ENCODE measurements at places on chromosomes 5 and 9.

- H3K4me3 ChIP-seq, result no peak overlapping the region
- no peak overlapping the region for H3K27ac ChIP-seq
- no peak for DNase-seq
These were observed 2002.9 kb upstream of the NUDT12 start for GRCh38 chr5:105565531-105565930.

DNA sequence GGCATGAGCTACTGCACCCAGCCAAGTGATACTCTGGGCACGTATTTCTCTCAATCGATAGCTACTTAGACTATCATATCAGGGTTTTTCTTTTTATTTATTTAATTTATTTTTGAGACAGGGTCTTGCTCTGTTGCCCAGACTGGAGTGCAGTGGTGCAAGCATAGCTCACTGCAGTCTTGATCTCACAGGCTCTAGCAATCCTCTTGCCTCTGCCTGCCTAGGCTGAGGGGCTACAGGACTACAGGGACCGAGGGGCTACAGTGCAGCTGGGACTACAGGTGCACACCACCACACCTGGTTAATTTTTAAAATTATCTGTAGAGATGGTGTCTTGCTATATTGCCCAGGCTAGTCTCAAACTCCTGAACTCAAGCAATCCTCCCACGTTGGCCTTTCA is 20.3 kb upstream of the ANKHD1 start:
- no peak for DNase-seq
- no peaks in the 10 kb centered on the region for H3K27me3 ChIP-seq
- H3K36me3 ChIP-seq, result no peaks in the 10 kb centered on the region
- no peaks in the 10 kb centered on the region for H3K4me1 ChIP-seq
- H3K27ac ChIP-seq, result no peak overlapping the region

DNA sequence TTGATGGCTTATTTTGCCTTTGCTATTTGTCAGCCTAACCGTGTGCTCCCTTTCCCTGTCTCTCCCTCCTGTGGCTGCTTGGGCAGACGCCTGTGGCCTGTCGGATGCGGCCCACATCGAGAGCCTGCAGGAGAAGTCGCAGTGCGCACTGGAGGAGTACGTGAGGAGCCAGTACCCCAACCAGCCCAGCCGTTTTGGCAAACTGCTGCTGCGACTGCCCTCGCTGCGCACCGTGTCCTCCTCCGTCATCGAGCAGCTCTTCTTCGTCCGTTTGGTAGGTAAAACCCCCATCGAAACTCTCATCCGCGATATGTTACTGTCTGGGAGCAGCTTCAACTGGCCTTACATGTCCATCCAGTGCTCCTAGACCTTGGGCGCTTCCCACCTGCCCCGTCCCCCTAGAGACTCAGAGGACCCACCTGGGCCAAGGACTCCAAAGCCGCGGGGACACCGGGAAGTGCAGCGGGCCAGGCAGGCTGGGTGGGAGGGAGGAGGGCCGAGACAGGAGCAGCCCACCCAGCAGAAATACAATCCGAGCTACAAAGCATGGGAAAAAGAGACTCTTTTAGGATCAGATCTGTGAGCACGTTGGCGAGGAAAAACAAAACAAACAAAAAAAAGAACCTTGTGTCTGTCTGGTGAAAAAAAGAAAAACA is 10.6 kb downstream of the NR2F1 start:
- H3K27me3 ChIP-seq, result peaks cover 69% of the 10 kb centered on the region
- H3K4me1 ChIP-seq, result peaks cover 5% of the 10 kb centered on the region
- H3K4me3 ChIP-seq, result no peak overlapping the region
- no peak overlapping the region for H3K27ac ChIP-seq

- H3K4me3 ChIP-seq, result no peak overlapping the region
- H3K4me1 ChIP-seq, result peaks cover 37% of the 10 kb centered on the region
- H3K36me3 ChIP-seq, result peaks cover 50% of the 10 kb centered on the region
- no peak overlapping the region for H3K27ac ChIP-seq
These were observed 80.6 kb downstream of the CEMIP2 start for GRCh38 chr9:71687676-71688075.

DNA sequence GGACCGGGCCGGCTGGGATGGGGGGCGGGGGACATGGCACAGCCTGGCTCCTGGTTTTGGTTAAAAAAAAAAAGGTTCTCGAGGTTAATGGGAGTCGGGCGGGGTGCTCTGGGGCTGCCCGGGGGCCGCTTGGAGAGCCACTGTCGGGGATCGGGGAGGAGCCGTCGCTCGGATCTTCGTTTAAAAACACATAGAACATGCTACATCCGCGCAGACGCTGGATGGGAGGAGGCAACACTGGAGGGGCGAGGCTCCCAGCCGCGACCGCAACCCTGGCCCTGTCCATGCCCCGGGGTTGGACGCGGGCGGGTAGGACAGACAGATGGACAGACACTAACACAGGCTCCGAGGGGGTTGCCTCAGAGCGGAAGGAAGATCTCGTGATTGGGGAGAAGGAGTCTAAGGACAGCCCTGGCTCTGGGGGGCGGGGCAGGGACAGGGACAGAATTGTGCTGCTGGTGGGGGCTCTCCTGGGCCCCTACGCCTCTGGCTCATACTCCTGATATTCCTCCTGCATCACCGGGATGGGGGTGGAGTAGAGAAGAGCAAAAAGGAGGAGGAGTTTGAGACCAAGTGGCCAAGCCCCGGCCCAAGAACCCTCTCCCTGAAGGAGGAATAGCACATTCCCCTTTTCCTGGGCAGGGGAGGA is 9.9 kb downstream of the SNCB start:
- no peak overlapping the region for H3K27ac ChIP-seq
- peaks cover 9% of the 10 kb centered on the region for H3K4me1 ChIP-seq
- no peak for DNase-seq
- no peaks in the 10 kb centered on the region for H3K36me3 ChIP-seq
- peaks cover 55% of the 10 kb centered on the region for H3K27me3 ChIP-seq
- peak overlapping the region; percentile 71 for H3K4me3 ChIP-seq

DNA sequence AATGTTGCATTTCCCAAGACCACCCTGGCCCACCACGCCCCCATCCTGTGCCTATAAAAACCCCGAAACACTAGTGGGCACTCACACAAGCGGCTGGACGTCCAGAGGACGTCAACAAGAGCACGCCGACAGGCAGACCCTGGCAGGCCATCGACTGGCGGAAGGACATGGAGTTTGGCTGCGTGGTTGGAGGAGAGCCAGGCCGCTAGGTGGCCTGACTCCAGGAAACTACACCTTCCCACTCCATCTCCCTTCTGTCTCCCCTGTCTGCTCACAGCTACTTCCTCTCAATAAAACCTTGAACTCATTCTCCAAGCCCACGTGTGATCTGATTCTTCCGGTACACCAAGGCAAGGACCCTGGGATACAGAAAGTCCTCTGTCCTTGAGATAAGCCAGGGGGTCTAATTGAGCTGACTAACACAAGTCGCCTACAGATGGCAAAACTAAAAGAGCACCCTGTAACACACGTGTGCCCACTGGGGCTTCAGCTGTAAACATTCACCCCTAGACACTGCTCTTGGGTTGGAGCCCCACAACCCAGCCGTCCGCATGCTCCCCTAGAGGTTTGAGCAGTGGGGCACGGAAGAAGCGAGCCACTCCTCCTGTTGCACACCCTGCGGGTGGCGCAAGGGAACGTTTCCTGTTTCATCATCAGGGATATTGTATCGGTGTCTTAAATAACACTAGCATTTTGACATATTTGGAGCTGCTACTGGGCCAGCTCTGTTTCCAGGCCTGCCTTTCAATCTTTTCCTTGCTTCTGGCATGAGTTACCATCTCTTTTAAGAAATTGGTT is 54.5 kb upstream of the TAF11L2 start:
- no peaks in the 10 kb centered on the region for H3K27me3 ChIP-seq
- DNase-seq, result no peak
- H3K4me3 ChIP-seq, result no peak overlapping the region
- no peaks in the 10 kb centered on the region for H3K4me1 ChIP-seq
- no peak overlapping the region for H3K27ac ChIP-seq
- H3K36me3 ChIP-seq, result no peaks in the 10 kb centered on the region

DNA sequence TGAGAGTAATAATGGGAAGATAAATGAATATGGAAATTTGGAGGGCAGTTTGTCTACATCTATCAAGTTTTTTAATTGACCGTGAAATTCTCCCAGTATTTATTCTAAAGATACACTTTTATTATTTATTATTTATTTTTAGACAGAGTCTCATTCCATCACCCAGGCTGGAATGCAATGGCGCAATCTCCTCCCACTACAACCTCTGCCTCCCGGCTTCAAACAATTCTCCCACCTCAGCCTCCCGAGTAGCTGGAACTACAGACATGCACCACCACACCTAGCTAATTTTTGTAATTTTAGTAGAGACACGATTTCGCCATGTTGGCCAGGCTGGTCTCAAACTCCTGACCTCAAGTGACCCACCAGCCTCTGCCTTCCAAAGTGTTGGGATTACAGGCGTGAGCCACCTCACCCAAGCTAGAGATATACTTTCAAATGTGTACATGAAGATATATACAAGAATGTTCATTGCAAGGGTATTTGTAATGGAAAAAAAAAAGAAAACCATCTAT is 97.7 kb upstream of the SLC12A2 start:
- no peak for DNase-seq
- no peak overlapping the region for H3K4me3 ChIP-seq
- H3K27ac ChIP-seq, result no peak overlapping the region

DNA sequence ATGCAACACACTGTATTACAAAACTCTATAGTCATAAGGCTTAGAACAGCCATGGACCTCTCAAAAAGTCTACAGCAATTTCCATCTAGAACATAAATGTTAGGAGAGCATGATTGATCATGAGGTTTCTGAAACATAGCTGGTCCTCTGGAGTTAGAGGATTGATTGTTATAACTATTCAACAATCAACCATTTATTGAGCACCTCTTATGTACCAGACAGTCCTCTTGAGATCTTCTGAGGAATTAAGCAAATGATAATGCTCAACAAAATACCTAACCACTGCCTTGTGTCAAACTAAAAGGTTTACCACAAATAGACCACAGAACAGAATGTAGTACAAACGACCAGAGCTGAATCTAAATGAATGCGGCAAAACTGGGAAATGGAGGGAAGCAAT is 3.4 kb upstream of the AGTPBP1 start:
- H3K27me3 ChIP-seq, result peaks cover 12% of the 10 kb centered on the region
- H3K27ac ChIP-seq, result no peak overlapping the region
- peaks cover 20% of the 10 kb centered on the region for H3K4me1 ChIP-seq
- no peak for DNase-seq
- H3K36me3 ChIP-seq, result peaks cover 5% of the 10 kb centered on the region
- no peak overlapping the region for H3K4me3 ChIP-seq

DNA sequence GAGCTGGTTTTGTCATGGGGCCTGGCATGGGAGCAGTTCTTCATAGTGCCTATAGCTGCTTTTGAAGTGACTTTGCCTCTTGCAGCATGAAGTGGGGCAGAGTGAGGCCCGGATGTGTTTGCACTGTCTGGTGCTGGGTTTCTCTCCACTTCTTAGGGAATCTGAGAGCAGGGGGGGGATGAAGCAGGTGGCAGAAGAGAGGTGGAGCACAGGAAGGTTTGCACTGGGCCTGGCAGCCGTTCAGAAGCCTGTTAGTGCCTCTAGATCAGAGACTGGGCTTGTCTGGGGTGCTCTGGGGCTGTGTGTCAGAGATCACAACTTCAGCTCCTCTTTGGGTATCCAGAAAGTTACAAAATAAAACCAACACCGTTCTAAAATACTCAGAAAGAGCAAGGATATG is 18.4 kb downstream of the USP20 start:
- no peak for DNase-seq
- H3K4me1 ChIP-seq, result no peaks in the 10 kb centered on the region
- H3K36me3 ChIP-seq, result peaks cover 80% of the 10 kb centered on the region
- H3K4me3 ChIP-seq, result no peak overlapping the region
- H3K27ac ChIP-seq, result no peak overlapping the region

GRCh38 chr5:96968614-96969013 is 32.7 kb downstream of the LNPEP start:
- peaks cover 23% of the 10 kb centered on the region for H3K36me3 ChIP-seq
- H3K4me1 ChIP-seq, result peaks cover 86% of the 10 kb centered on the region
- peak overlapping the region; percentile 3 for H3K27ac ChIP-seq
- DNase-seq, result no peak

DNA sequence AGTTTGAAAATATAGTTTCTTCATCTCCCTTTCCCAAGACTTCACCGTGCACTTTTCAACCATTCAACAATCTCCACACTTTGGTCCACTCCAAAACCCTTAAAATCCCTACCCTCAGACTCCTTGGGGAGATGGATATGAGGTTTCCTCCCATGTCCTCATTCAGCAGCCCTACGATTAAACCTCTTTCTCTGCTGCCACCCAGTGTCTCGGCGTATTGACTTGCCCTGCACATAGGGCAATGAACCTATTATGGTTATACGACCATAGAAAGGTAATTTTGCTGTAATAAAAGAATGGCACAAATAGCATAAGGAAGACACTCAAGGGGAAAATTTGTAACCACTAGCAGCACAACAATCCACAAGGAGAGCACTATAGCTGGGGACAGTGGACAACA is 803.5 kb downstream of the TLE1 start:
- no peak overlapping the region for H3K27ac ChIP-seq
- H3K27me3 ChIP-seq, result no peaks in the 10 kb centered on the region
- H3K4me1 ChIP-seq, result no peaks in the 10 kb centered on the region
- no peak for DNase-seq
- no peak overlapping the region for H3K4me3 ChIP-seq

GRCh38 chr9:126166866-126167265 is 159.8 kb upstream of the MVB12B start:
- H3K27me3 ChIP-seq, result peaks cover 41% of the 10 kb centered on the region
- no peak overlapping the region for H3K27ac ChIP-seq
- no peaks in the 10 kb centered on the region for H3K36me3 ChIP-seq
- no peak overlapping the region for H3K4me3 ChIP-seq
- H3K4me1 ChIP-seq, result peaks cover 2% of the 10 kb centered on the region

DNA sequence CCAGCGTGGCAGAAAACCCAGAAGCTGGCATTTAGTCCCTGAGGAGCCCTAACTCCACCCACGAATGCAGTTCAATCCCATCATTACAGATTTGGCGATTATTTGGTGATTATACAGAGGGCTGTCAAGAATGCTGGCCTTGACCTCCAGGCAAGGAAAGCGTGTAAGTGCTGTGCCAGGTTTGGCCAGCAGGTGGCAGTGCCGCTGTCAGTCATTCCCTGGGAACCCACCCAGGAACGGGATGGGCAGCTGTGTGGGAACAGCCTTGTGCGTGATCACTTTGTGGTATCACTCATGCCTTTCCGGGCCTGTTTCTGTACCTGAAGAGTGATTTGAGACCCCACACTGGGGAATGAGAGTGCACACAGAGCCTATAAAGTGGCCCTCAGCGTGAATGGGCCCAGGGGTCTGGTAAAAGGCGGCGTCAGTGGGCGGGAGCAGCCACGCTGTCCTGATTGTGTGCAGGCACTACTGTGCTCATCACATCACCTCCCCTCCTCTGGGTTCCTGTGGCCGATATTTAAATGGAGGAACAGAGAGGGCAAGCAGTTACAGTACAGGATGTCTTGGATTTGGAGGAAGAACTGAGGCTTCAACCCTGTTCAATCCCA is 215.6 kb downstream of the ROR2 start:
- H3K27ac ChIP-seq, result no peak overlapping the region
- DNase-seq, result peak; percentile 58
- H3K4me1 ChIP-seq, result no peaks in the 10 kb centered on the region
- H3K36me3 ChIP-seq, result no peaks in the 10 kb centered on the region
- no peak overlapping the region for H3K4me3 ChIP-seq
- H3K27me3 ChIP-seq, result peaks cover 18% of the 10 kb centered on the region

All from activated B cell treated with CpG ODN at 0.5 μM for 24 hours (primary cell).